ENCODE measurements at places on chromosomes 6 and 20.

DNA sequence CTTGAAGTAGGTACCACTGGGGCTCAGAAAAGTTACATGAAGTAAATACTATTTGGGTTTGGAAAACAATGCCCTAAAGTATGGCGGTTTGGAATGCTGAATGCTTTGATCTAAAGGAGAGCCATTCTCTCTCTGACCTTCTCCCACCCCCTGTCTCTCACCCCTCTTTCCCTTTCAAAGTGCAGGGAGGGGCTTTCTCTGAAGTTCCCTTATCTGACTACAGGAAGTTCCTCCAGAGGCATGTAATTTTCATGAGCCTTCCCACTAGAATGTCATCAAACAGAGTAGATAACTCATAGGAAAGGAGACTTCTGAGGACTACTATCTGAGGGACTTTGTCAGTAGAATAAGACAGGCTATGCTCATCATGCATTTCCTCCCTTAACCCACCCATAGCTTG, 216.7 kb upstream of the PCSK2 start:
- DNase-seq, result no peak

DNA sequence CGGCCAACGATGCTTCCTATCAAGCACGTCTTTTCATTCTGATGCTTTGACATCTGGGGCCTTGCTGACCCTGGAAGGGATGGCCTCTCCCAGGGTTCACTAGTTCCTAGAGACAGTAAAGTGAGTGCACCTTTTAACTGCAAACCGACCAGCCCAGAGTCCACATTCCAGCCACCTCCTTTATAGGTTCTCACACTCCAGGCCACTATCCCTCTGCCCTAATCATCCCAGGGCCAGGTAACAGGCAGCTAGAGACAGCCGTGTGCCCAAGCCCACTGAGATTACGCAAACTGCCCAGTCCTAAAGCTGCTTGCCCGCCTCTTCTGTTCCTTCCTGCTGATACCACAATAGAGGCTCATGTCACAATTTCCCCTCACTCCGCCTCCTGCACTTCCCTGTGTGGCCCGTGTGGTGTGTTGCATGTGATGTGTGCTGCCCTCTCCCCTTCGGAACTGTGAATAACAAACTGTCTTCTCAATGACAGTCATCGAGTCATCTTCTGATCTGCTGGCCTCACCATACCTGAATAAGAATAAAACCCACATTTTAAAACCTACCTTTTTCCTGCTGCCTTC, 123.7 kb upstream of the EXOC2 start:
- no peak for DNase-seq

DNA sequence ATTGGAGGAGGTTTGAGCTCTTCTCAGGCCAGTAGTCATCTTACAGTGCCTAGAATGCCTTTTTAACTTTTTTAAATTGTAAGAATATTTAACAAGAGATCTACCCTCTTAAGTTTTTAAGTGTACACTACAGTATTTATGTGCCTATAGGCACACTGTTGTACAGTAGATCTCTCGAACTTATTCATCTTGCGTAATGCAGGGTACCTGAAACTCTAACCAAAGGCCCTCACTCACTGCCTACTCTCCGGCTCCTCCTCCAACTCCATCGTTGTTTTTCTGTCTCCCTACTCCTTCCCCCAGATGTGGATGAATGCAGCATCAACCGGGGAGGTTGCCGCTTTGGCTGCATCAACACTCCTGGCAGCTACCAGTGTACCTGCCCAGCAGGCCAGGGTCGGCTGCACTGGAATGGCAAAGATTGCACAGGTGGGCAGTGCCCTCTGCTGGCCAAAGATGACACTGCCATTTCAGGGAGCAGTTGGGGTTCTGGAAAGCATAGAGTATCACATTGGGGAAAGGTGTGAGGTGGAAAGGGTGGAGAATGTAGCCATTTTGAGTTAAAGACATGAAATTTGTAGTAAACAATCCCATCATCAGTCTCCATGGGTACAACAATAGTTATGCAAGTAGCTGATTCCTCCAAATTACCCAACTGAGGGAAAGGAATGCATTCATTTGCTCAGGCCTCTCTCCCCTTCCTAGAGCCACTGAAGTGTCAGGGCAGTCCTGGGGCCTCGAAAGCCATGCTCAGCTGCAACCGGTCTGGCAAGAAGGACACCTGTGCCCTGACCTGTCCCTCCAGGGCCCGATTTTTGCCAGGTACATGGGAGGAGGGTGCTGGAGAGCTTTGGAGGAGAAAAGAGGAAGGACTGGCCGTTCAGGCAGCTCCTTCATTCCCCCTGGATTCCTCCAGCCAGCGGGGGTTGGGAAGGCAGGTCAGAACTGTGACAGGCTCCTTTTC, 18.4 kb upstream of the ZNF76 start:
- no peak for DNase-seq

DNA sequence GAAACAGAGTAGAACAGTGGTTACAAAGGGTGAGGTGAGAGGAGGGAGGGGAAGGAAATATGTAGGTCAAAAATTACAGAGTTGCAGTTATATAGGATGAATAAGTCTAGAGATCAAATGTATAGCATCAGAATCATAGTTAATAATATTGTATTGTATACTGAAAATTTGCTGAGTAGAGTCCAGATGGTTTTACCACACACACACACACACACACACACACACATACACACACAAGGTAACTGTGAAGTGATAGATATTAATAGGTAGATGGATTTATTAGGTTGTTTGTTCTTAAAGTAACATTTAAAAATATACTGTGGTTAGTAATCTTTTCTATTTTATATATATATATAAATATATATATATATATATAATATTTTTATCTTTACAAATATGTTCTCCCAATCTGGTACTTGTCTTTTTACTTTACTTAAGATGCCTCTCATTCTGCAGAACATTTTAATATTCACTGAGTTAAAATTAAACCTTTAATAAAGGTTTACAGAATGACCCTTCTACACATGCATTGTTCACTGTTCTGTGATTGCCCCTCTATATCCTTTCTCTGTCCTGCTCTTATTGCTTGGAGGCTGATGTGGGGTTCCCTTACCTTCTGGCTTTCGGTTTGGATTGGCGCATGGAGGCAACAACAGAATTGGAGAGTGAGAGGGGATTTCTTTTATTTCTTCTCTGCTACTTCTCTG, 408 bp downstream of the PTCHD4 start:
- no peak for DNase-seq

DNA sequence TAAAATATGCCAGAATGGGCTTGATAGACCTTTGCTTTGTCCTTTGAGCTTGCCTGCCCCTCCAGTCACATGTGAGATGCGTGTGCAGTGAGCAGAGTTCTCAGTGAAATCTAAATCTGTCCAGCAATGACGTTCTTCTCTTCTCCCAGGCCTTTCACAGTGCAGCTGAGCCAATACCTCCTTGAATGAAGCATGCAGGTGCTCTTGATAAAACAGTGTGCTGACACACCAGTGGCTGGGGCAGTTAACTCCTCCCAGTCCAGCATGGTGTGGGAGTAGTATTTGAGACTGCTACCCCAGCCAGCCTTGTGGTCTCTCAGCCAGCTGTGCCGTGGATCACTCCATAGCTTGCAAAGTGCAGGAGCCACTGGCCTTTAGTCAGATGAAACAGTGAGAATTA, 240.5 kb downstream of the FARS2 start:
- peak; percentile 54 for DNase-seq

GRCh38 chr6:30185846-30186484, 22.6 kb downstream of the TRIM15 start:
- DNase-seq, result no peak

DNA sequence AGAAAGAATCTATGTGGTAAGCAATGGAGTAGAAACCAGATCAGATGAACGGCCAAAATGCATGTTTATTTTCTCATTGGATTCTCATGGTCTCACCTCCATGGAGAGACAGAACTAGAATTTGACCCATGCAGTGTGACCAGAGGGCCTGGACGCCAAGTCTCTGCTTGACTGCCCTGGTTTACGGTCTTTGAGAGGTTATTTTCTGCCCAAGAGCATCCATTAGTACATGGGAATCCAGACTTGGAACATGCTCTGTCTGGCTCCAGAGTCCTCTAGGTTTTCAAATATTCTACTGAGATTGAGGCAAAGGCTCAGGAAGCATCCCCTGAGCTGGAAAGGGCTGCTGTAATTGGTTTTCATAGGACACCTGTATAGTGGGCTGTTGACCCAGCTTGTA, 45.5 kb upstream of the UST start:
- DNase-seq, result no peak

DNA sequence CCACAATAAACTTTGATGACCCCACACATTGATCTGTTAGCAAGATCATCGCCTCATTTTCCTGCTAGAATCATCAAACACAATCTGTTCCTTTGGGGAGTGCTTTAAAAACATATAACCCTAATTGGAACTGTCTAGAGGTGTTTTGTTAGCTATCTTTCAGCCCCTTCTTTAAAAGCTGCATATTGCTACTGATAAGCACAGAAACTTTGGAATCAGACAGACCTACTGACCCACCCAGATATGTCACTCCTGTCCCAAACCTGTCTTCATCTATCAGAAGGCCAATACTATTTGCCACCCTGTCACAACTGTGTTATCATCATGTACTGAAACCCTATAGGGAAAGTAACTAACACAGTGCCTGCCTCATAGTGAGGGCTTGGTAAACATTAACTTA, 172.4 kb upstream of the SASH1 start:
- no peak for DNase-seq

- no peak for DNase-seq
Measured at GRCh38 chr6:159445351-159445750, 247.7 kb downstream of the SOD2 start.

- DNase-seq, result no peak
Measured at GRCh38 chr6:2354138-2354491, 108.7 kb upstream of the GMDS start.

GRCh38 chr6:129755787-129756186, 45.8 kb upstream of the ARHGAP18 start:
- DNase-seq, result no peak

DNA sequence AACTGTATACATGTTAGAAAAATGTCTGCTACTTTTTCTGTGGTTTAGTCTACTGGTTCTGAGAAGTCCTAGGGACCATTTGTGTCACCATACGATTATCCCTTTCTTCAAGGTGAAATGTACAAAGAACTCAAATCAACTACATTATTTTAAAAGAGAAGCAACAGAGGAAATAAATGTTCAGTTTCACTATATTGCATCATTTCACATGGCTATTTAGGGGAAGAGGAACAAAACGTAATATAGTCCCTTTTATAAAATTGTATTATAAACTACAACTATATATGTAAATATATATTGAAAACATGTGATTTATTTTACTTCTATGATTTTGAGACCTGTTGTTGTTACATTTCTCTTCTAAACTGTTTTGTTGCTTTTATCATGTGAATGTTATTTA, 1308.0 kb downstream of the EPHA7 start:
- no peak for DNase-seq

DNA sequence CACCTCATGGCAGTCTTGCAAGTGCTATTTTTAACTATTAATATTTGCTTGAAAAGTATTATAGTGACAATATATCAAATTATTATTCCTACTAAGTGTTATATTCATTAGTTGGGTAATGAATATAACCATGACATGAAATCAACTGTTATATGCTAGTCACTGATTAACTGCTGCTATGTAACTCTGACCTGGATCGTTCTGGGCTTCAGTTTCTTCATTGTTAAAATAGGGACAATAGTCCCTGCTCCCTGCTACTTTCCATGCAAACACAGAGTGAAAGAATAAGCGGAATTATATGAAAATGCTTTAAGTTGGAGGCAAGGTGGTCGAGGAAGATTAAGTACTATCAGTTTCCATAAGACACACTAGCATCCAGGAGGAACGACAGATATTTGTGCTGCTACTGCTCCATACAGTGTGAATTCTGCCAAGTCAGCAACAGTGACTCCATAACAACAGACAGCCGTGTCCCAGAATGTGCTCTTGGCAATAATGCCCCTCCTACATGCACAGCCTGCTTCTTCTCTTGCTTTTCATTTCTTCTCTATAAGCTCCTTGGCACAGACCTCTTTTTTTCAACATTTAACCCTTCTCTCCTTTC, 107.2 kb downstream of the CHD6 start:
- DNase-seq, result no peak

GRCh38 chr6:27886073-27886472, 26.1 kb downstream of the OR2B2 start:
- no peak for DNase-seq

DNA sequence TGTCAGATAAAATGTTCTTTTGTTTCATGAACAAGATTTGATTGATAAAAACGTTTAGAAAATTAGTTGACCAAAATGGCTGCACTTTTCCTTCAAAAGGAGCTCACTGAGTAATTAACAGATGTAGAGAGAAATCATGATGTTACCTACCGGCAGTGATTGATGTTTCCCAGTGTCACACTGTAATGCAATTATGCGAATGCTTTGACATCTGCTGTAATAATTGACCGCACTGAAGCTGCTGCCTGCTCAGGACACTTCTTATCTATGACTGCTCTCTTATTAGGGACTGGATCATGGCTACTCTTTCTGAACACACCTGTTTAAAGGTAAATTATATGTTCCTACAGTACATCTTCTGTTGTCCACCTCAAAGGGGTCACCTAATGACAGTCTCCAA, 94.6 kb downstream of the GPR63 start:
- DNase-seq, result no peak

DNA sequence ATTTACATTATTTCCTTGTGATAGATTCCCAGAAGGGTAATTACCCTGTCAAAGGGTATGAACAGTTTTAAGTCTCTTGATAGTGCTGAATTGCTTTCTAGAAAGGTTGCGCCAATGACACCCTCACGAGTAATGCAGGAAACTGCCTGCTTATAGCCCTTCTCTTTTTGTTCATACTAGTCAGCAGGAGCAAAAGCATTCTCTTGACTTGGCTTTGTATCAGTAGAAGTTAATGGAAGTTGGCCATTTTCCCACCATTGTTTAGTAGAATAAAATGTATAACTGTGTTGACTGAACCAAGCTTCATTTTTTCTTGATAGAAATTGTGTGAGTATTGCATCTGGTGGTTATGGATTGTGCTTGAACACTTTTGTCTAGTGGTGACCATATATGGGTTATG, 100.1 kb downstream of the FARS2 start:
- no peak for DNase-seq

GRCh38 chr6:156940221-156940620, 163.0 kb downstream of the ARID1B start:
- no peak for DNase-seq

DNA sequence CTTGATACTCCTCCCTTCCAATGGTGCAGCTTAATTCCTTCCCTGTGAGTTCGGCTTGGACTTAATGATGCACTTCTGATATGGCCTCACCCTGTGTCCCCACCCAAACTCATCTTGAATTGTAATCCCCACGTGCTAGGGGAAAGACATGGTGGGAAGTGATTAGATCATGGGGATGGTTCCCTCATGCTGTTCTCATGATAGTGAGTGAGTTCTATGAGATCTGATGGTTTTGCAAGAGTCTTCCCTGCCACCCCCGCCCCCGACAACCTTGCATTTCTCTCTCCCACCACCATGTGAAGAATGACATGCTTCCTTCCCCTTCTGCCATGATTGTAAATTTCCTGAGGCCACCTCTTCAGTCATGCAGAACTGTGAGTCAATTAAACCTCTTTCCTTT, 50.3 kb upstream of the HLA-G start:
- DNase-seq, result no peak

GRCh38 chr20:49630396-49630951, 62.5 kb upstream of the PTGIS start:
- no peak for DNase-seq
